ENCODE measurements at places on chromosomes 1 and 21. TPM values are rescaled to one million over a fixed set of nuclear protein-coding genes. Genes with fewer than 3 reads are reported as not detected.

- H3K27ac ChIP-seq = no peak overlapping the region
- no peaks in the 10 kb centered on the region for H3K27me3 ChIP-seq
- no peaks in the 10 kb centered on the region for H3K36me3 ChIP-seq
- peaks cover 5% of the 10 kb centered on the region for H3K4me1 ChIP-seq
Measured at GRCh38 chr1:77434967-77435366, 153.1 kb downstream of the AK5 start.

Gene CD247
- total RNA-seq = 3.1 TPM

DNA sequence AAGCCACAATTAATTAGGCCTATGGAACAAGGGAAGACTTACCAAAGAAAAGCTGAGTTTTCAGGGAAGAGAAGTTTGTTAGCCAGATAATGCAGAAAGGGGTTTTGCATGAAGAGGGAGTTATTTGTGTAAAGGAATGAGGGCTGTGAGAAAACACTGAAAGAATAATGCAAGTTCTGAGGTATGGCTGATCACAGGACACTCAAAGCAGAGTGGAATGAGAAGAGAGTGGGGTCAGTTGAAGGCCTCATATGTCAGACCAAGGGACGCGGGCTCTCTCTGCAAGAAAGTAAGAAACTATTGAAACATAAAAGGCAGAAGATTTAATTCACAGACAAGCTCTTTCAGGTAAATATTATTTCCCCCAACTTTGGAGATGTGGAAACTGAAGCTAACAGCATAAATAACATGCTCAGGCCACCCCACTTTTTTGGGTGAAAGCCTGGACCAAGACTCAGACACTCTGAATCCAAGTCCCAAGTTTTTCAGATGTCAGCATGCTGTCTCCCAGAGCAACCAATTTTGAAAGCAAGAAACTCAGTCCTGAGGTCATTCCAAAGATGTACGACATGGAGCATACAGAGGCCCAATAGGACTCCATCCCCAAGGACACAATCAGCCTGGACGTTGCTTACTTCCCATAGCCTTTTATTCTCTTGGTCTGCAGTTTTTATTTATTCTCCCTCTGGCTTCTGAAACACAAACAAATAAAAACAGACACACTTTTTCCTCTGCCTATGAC lies 47.3 kb upstream of the FGGY start:
- H3K4me3 ChIP-seq = no peak overlapping the region
- no peaks in the 10 kb centered on the region for H3K36me3 ChIP-seq
- DNase-seq = no peak
- H3K4me1 ChIP-seq = no peaks in the 10 kb centered on the region
- H3K27ac ChIP-seq = no peak overlapping the region

Gene CFHR3
- not detected for total RNA-seq

- no peaks in the 10 kb centered on the region for H3K4me1 ChIP-seq
- H3K27ac ChIP-seq = no peak overlapping the region
- H3K4me3 ChIP-seq = no peak overlapping the region
- peaks cover 17% of the 10 kb centered on the region for H3K36me3 ChIP-seq
- DNase-seq = no peak
- no peaks in the 10 kb centered on the region for H3K27me3 ChIP-seq
Measured at GRCh38 chr1:100217834-100218233, 31.8 kb downstream of the DBT start.

GRCh38 chr1:83090195-83090594 lies 908.7 kb downstream of the TTLL7 start:
- H3K36me3 ChIP-seq = no peaks in the 10 kb centered on the region
- no peaks in the 10 kb centered on the region for H3K4me1 ChIP-seq
- no peak overlapping the region for H3K4me3 ChIP-seq
- H3K27me3 ChIP-seq = no peaks in the 10 kb centered on the region
- no peak overlapping the region for H3K27ac ChIP-seq

DNA sequence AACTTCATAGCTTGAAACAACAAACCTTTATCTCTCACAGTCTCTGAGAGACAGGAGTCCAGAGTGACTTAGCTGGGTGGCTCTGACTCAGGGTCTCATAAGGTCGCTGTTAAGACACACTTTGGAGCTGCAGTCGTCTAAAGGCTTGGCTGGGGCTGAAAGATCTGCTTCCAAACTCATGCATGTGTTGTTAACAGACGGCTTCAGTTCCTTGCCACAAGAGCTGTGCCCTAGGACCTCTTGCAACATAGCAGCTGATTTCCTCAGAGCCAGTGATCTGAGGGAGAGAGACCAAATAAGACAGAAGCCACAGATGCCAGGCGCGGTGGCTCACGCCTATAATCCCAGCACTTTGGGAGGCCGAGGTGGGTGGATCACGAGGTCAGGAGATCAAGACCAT lies 176.8 kb downstream of the DISC1 start:
- H3K4me1 ChIP-seq = no peaks in the 10 kb centered on the region
- H3K4me3 ChIP-seq = no peak overlapping the region
- no peak overlapping the region for H3K27ac ChIP-seq
- no peaks in the 10 kb centered on the region for H3K36me3 ChIP-seq
- no peaks in the 10 kb centered on the region for H3K27me3 ChIP-seq
- DNase-seq = no peak

DNA sequence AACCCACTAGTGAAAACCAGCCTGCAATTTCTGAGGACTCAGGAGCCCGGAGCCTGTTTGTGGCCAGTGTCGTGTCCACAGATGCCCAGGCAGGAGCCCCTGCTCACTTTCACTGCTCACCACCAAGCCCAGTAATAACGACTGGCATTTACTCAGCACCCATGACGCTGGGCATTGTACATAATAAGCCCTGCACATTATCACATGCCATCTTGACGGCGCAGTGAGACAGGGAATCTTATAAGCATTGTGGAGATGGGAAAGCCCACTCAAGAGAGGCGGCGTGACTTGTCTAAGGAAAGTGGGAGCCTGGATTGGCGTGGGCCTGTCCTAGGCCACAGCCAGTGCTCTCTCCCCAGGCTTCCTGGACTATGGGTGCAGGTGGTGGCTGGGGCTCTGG lies 28.8 kb upstream of the PEF1 start:
- H3K27me3 ChIP-seq = no peaks in the 10 kb centered on the region
- DNase-seq = no peak
- no peaks in the 10 kb centered on the region for H3K36me3 ChIP-seq
- H3K27ac ChIP-seq = no peak overlapping the region
- no peak overlapping the region for H3K4me3 ChIP-seq

Gene PLA2G2C
- not detected for total RNA-seq

- H3K36me3 ChIP-seq = no peaks in the 10 kb centered on the region
- H3K4me1 ChIP-seq = no peaks in the 10 kb centered on the region
- no peaks in the 10 kb centered on the region for H3K27me3 ChIP-seq
- H3K27ac ChIP-seq = peak within 1 kb of the TSS; percentile 73
- H3K4me3 ChIP-seq = no peak within 1 kb of the TSS
- peak; percentile 71 for DNase-seq
Measured at GRCh38 chr1:147225193-147225730, at the start of gene FMO5. Gene FMO5, minus strand, starts transcription at chr1:147225339. Its CDS starts 310 bp downstream, at chr1:147225029.

DNA sequence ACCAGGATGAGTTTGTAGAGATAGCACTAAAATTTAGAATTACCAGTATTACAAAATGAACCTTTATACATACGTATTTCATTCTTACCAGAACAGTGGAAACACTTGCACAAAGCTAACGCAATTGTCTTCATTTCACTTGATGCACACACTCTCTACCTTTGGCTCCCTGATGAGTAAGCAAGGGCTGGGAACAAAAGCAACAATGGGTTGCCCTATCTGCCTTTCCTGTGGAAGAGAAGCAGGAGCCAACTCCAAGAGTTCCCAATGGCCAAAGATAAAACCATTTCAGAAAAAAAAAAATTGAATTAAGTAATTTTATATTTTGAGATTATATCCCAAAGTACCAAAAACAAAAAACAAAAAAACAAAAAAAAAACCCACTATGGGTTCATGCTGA lies 344.1 kb upstream of the GREM2 start:
- no peak overlapping the region for H3K27ac ChIP-seq
- no peaks in the 10 kb centered on the region for H3K27me3 ChIP-seq
- DNase-seq = no peak
- no peaks in the 10 kb centered on the region for H3K4me1 ChIP-seq
- H3K4me3 ChIP-seq = no peak overlapping the region

DNA sequence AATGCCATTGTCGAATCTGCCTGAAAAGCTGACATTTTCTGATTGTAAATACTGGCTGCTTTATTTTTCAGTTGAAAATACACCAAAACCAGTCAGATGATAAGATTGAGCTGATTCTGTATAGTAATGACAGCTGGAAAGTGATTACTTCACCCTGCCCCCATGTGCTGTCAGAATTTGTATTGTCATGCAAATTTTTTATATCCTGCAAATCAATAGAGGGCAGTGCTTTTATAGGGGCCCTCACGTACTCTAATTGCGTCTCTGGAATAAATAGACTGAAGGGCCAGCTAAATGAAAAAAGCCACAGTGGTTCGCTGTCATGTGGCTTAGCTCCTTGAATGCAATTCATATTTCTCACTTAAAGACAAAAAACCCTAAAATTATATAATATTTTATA lies 208.6 kb downstream of the LHX8 start:
- no peak for DNase-seq
- no peak overlapping the region for H3K27ac ChIP-seq
- H3K4me3 ChIP-seq = no peak overlapping the region
- H3K27me3 ChIP-seq = no peaks in the 10 kb centered on the region
- H3K4me1 ChIP-seq = no peaks in the 10 kb centered on the region
- no peaks in the 10 kb centered on the region for H3K36me3 ChIP-seq

- H3K27ac ChIP-seq = no peak overlapping the region
- peaks cover 63% of the 10 kb centered on the region for H3K36me3 ChIP-seq
- H3K4me3 ChIP-seq = no peak overlapping the region
- DNase-seq = no peak
Measured at GRCh38 chr1:39003794-39004193, 12.7 kb downstream of the AKIRIN1 start.

DNA sequence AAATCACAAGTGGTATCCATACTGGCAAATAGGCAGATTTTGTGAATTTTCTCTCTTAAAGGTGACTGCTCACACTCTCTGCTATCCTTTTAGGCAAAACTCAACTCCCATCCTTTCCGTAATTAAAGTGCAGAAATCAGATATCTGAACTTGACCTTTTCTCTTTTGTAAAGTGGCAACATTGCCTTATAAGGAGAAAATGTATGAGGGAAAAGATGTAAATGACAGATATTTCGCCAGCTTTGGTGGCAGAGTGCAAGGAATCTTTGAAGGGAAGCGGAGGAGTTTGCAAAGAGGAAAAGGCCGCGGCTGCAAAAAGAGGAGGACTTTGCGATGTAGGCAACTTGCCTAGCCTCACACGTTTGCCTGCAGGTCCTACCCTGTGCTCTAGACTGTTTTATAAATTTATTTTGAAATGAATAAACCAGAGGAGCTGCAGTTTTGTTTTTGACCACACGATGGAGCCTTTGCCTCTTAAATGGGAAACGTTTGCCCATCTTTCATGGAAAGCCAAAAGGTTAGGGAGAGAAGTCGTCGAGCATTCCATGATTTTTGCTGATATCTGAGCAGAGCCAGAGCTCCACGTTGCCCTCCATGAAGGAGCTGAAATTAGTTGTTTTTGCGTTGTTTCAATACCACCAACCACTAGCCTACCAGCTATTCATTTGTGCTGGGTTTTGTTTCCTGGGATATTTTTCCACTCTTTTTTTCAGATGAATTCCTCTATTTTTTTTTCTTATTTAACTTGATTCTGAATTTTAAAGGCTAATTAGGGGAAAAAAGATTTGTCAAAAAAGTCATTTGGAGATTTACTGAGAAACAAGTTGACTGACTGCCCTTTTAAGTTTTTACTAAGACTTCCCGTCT lies 242.3 kb downstream of the LMX1A start:
- peak; percentile 68 for DNase-seq
- H3K27me3 ChIP-seq = no peaks in the 10 kb centered on the region
- H3K36me3 ChIP-seq = no peaks in the 10 kb centered on the region
- H3K4me3 ChIP-seq = no peak overlapping the region
- peaks cover 12% of the 10 kb centered on the region for H3K4me1 ChIP-seq

- no peaks in the 10 kb centered on the region for H3K4me1 ChIP-seq
- H3K36me3 ChIP-seq = peaks cover 12% of the 10 kb centered on the region
- H3K4me3 ChIP-seq = no peak overlapping the region
- H3K27ac ChIP-seq = no peak overlapping the region
- no peak for DNase-seq
Measured at GRCh38 chr1:233261206-233261605, 34.3 kb downstream of the PCNX2 start.

DNA sequence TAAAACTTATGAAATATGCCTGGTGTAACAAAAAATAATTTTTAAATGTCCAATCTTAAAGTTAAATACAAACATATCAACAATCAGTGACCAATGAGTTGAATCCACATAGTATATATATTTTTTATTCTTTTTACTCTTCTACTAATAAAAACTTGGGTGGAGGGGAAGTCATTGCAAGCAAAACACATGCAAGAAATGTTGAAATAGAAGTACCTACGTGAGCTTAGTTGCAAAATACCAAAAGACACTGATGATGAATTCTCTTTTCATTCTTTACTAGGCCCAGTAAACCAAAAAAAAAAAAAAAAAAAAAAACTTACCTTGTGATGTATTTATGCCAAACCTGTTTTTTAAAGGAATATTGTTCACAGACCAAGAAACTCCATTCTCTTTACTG lies 26.4 kb upstream of the PLA2G4A start:
- H3K27me3 ChIP-seq = no peaks in the 10 kb centered on the region
- H3K4me3 ChIP-seq = no peak overlapping the region
- H3K36me3 ChIP-seq = no peaks in the 10 kb centered on the region
- H3K27ac ChIP-seq = no peak overlapping the region
- no peak for DNase-seq

Gene CD160
- total RNA-seq = not detected

GRCh38 chr1:248811514-248812490 lies 13.9 kb downstream of the SH3BP5L start:
- no peak overlapping the region for H3K27ac ChIP-seq
- no peak for DNase-seq
- no peaks in the 10 kb centered on the region for H3K4me1 ChIP-seq
- H3K36me3 ChIP-seq = peaks cover 47% of the 10 kb centered on the region
- no peaks in the 10 kb centered on the region for H3K27me3 ChIP-seq

- no peak overlapping the region for H3K27ac ChIP-seq
- no peaks in the 10 kb centered on the region for H3K36me3 ChIP-seq
- H3K4me3 ChIP-seq = no peak overlapping the region
- H3K4me1 ChIP-seq = peaks cover 9% of the 10 kb centered on the region
Measured at GRCh38 chr1:157092831-157093230, 6.8 kb downstream of the ETV3L start.

Gene MAP10
- total RNA-seq = 4.2 TPM

Gene TDRD10
- total RNA-seq = 9.9 TPM

GRCh38 chr21:36769051-36769839 lies 70.3 kb downstream of the SIM2 start:
- no peaks in the 10 kb centered on the region for H3K36me3 ChIP-seq
- no peak overlapping the region for H3K4me3 ChIP-seq
- H3K27ac ChIP-seq = no peak overlapping the region
- no peak for DNase-seq

- no peaks in the 10 kb centered on the region for H3K36me3 ChIP-seq
- DNase-seq = no peak
- peaks cover 2% of the 10 kb centered on the region for H3K4me1 ChIP-seq
- H3K27ac ChIP-seq = no peak overlapping the region
- H3K4me3 ChIP-seq = no peak overlapping the region
Measured at GRCh38 chr1:67571901-67572593, 113.0 kb upstream of the GADD45A start.
